NCI-H187 (cell line): ENCODE measurements at places on chromosomes 11 and 22.

- no peak for DNase-seq
These were observed 303.3 kb downstream of the BRD1 start for GRCh38 chr22:49524362-49524761.

DNA sequence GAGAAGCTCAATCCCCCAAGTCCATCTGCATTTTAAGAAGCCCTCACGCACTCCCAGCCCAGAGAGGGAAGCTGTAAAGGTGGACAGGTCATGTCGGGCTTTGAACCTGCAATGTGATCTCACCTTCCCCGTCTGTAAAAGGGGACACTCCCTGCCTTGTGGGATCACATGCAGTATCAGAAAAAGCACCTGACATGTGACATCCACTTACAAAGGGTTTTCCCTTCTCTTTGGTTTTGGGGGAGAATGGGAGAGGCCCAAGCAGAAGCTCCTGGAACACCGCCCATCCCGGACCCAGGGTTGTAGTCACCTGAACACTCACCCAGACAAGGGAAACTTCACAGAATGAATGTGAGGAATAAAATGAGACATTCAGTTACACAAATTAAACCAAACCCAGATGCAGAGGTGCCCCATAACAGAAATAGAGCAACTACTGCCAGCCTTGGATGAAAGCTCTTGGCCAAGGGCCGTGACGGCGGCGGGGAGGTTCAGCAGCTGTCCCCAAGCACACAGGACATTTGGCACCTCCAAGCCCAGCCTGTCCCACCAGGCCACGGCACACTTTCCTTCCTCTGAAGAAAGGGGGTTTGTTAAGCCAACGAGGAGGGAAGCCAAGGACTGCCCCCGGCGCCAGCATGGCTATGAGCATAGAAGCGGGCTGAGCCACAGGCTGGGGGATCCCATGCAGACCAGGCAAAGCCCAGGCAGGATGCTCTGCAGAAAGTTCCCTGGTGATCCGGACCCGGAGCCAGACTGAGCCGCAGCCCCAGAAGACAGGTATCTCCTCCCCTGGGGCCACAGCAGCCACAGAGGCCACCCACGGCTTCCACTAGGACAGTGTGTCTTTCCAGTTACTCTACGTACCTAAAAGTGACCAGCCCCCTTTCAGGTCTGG is 3.8 kb downstream of the BID start:
- DNase-seq: no peak

GRCh38 chr11:118856314-118856713 is 27.4 kb upstream of the CXCR5 start:
- no peak for DNase-seq

DNA sequence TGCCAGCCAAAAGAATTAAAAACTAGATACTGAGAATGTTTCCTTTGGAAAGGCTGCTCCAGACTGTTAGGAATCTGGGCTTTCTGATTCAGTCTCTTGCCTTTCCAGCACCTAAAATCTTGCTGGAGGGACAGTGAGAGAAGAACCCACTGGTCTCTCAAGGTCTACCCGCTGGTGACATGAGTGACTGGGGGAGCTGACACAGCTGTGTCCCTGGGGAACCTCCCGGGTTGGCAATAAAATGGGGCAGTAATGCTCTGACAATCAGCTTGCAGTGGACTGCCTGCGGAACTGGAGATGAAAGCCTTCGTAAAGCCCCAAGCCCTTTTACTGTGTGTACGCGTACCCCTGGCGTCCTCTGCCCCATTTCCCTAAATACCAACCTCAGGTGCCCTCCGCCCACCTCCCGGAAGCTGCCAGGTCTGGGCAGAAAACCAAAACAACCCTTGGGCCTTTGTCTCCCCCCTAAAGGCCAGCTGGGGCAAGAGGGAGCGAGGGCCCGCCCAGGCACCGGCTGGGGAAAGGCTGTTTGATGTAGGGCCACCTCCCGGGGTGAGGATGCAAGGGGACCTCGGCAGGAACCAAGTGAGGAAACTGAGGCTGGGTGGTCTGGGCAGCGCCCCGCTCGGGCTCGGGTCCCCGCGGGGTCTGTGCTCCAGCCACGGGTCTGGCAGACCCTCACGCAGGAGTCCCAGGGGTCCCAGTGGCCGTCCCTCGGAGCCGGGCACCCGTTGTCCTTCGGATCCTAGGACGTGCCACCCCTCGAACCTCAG is 741 bp downstream of the CARS1 start:
- DNase-seq: no peak

GRCh38 chr11:66081505-66081904 is 11.4 kb downstream of the PACS1 start:
- no peak for DNase-seq

- DNase-seq: no peak
These were observed 175.8 kb downstream of the DSCAML1 start for GRCh38 chr11:117621226-117621625.

GRCh38 chr22:45217806-45218205 is 22.9 kb downstream of the KIAA0930 start:
- no peak for DNase-seq

GRCh38 chr11:24949406-24949805 is 452.6 kb downstream of the LUZP2 start:
- no peak for DNase-seq

- DNase-seq: no peak
These were observed 5.5 kb upstream of the LINC01488 start for GRCh38 chr11:69475866-69476471.

DNA sequence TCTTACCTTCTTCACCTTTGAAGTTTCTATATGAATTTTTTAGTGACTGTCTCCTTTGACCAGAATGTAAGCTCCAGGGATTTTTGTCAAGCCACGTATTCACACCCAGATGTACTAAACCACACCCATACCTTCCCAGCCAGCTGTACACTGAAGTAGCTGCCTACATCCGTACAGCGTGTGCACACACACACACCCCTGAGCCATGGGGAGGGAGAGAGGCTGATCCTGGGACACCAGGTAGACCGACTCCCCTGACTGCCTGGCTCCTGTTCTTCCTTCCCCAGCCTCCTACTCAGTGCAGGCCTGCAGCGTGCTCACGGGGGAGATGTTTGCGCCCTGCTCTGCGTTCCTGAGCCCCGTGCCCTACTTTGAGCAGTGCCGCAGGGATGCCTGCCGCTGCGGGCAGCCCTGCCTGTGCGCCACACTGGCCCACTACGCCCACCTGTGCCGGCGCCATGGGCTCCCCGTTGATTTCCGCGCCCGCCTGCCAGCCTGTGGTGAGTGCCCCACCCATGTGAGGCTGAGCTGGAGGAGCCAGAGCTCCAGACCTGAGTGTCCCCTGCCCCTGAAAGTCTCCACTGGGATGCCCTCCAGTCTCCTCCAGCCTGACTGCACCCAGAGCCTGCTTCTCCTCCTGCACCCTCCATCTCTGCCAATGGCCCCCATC is 25.9 kb downstream of the OTOG start:
- no peak for DNase-seq

DNA sequence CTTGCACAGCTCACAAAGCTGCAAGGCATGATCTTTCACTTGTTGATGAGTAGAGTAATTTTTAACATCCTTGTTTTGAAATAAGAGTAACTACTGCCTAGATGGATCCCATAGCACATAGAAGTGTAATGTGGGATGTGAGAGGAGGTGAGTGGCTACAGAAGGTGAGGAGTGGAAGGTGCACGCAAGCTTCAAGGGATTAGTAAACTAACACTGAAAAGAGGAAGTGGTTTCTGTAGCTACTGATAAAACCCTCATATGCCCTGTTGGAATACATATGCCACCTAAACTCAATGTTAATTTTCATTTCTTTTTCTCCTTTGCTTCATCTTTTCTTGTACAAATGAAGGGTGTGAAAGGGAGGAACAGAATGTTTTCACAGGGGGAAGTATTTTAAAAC is 22.0 kb upstream of the CTSC start:
- DNase-seq: no peak

DNA sequence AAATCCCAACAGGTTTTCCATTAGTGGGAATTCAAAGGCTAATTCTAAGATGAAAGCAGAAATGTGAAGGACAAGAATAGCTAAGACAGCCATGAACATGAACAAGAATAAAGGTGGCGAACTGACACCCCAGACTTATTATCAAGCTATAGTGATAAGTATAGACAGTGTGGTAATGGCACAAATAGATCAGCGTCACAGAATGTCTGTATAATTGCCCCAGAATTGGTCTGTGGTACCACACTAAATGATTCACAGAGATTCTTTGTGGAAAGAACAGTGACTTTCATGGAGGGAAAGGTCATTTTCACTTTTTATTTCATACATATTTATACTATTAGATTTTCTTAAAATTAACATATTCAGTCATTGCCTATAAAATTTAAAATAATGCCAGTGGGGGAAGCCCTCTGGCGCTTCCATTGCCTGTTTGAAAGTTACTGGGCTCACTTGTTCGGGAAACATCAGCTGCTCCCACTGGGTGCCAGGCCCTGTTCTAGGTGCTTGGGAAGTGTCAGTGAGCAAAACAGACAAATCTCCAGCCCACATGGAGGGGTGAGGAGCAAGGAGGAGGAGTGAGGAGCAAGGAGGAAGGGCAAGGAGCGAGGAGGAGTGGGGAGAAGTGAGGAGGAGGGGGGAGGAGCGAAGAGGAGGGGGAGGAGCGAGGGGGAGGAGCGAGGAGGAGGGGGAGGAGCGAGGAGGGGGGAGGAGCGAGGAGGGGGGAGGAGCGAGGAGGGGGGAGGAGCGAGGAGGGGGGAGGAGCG is 11.3 kb upstream of the NLRP6 start:
- DNase-seq: no peak

DNA sequence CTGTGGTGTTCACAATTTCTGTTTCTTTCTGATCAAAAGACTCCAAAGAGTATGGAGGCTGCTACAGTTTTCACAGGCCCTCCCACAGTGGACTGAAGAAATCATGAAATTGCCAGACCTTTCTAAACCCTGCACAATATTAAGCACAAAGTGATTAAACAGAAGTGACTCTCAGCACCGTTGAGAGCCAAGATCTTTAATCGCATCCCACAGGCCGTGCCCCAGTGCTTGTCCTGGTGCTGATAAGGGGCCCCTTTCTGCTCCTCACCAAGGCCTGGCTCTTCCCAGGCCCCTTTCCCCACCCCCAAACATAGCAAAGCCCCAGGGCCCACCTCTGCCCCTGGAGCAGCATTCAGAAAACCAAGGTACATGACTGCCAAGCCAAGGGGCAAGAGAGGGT is 57.4 kb upstream of the BMAL1 start:
- DNase-seq: no peak

- no peak for DNase-seq
These were observed 4566.7 kb upstream of the OR11H1 start for GRCh38 chr22:10961043-10961860.

GRCh38 chr11:119578521-119579191 is 150.3 kb downstream of the NECTIN1 start:
- no peak for DNase-seq

GRCh38 chr11:76830639-76831327 is 29.9 kb upstream of the ACER3 start:
- no peak for DNase-seq

GRCh38 chr11:91860661-91861060 is 364.0 kb upstream of the FAT3 start:
- DNase-seq: no peak

- DNase-seq: no peak
These were observed at the start of gene TRIM6 for GRCh38 chr11:5596607-5597201. Gene TRIM6, plus strand, starts transcription at chr11:5596637. Its CDS starts 261 bp downstream, at chr11:5596898.

- no peak for DNase-seq
These were observed 47.6 kb upstream of the THY1 start for GRCh38 chr11:119470317-119471291.

DNA sequence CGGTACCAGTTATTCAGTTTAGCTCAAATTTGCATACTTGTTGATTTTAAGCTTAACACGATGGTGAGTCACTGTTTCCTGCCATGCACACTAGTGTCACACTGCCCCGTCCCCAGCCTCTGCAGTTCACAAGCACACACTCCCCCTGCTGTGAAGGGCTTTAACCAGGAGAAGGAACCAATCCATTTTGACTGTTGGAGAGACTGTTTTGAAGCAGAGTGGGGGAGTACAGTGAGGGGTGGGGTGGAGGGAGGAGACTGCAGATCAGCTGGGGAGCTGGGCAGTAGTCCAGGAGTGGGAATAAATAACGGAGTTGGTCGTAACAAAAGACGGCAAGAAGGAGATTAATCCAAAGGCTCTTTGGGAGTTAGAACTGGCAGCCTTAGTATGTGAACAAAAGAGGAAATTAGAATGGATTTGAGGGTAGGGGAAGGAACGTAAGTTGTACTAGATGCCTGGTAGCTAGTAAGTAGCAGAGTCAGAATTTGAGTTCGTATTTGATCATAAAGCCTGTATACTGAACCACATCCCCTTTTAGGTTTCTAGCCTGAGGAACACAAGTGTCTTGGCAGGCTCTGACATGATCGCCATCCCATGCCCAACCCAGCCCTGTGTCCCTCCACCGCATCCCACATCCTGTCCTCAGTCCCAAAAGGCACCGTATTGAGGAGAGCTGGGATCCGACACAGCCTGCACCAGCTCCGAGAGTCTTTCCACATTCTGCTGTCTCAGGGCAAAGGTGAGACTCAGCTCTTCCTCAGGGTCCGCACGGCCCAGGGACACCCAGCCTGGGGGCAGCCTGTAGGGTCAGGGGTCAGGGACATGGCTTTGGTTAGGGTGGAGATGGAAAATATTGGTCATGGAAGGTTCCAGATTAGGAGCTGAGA is 862 bp downstream of the TPP1 start:
- no peak for DNase-seq

GRCh38 chr11:94910779-94911178 is 62.6 kb downstream of the CWC15 start:
- no peak for DNase-seq

DNA sequence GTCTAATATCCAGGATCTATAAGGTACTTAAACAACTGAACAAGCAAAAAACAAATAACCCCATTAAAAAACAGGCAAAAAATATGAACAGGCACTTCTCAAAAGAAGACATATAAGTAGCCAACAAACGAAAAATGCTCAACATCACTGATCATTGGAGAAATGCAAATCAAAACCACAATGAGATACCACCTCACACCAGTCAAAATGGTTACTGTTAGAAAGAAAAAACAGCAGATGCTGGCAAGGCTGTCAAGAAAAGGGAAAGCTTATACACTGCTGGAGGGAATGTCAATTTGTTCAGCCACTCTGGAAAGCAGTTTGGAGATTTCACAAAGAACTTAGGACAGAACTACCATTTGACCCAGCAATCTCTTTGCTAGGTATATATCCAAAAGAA is 30.6 kb upstream of the NOX4 start:
- no peak for DNase-seq

GRCh38 chr11:14635546-14635945 is 8.1 kb upstream of the PDE3B start:
- DNase-seq: no peak

DNA sequence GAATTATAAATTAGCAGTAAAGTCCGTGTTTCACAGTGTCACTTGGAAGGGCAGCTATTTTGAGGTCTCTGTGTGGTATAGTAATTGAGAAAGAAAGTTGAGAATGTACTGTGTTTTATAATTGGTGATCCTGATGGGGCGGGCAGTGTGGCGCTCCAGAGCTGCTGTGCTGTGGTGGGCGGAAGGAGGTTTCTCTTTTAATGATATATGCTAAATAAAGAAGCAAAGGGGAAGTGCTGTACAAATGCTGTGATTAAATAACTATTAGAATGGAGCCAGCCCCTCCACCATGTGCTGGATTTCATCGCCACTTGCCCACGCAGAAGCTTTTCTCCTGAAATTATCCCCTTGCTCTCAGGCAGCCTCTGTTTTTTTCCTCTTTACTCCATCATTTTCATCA is 24.6 kb downstream of the ATXN10 start:
- DNase-seq: no peak
